ENCODE measurements at places on chromosomes 2 and 18.
A peak's percentile ranks its signal among the peaks of the same experiment; 100 is the strongest.

GRCh38 chr18:5972298-5972697 lies 77.0 kb upstream of the TMEM200C start:
- no peak for DNase-seq

DNA sequence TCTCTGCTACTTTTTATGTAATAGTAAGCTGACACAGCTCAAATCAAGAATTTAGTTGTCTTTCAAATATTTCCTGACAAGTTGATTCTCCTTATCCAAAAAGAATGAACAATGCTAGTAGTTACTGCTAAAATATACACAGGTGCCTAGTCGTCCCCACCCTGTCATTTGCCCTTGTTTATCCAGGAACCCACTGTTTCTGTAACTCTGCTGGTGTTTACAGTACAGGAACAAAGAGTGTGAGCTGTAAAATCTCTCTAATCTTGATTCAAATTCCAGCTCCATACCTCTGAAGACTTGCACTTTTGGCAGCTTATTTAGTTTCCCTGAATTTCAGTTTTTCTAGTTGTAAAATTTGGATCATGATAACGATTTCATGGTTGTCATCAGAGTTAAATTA lies 21.1 kb upstream of the SCYGR2 start:
- DNase-seq = no peak

DNA sequence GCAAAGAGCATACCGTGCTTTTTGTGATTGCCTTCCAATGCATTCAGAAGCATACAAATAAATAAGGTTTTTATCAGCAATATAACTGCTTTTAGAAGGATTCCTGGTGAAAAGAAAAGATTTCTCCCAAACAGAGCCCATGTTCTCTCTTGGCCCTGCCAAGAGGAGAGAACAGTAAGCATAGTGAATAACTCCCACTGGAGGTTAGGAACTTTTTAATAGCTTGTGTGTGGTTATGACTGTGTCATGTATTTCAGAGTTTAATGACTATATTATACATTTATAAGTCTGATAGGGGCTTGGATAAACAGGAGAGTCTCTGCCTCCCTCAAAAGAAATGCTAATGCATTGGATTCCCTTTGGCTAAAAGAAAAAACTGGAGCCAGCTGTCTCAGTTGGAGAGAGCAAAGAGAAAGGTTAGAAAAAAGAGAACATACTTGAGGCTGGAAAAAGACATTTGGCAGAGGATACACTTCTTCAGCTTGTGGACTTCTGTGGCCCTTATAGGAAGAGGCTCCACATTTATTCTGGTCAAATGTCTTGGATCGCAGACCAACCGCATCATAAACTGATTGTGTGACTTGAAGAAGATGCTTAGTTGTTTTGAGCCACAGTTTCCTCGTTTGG lies 63.0 kb upstream of the SPRED2 start:
- no peak for DNase-seq

- DNase-seq = no peak
Measured at GRCh38 chr2:118179445-118179844, 91.2 kb downstream of the INSIG2 start.

- no peak for DNase-seq
Measured at GRCh38 chr2:109724533-109725460, 69.3 kb upstream of the RGPD5 start.

GRCh38 chr2:203730883-203731282 lies 24.4 kb downstream of the CD28 start:
- no peak for DNase-seq

- DNase-seq = no peak
Measured at GRCh38 chr2:109454765-109455394, 158.9 kb downstream of the SEPTIN10 start.

GRCh38 chr2:234164493-234165413 lies 114.3 kb downstream of the SPP2 start:
- DNase-seq = no peak

DNA sequence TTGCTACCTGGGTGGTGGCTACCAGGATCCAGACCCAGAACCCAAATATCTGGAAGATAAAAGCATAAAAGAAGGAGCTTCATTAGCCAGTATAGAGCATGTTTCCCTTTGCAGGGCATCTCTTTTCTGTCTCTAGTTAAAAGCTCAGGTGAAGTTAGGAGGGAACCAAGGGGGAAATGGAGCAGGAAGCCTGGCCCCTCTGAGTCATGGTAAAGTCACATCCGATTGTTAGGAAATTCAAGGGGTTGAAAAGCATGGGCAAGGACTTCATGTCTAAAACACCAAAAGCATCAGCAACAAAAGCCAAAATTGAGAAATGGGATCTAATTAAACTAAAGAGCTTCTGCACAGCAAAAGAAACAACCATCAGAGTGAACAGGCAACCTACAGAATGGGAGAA lies 126.9 kb downstream of the RPIA start:
- DNase-seq = no peak

GRCh38 chr2:67895227-67895941 lies 167.4 kb downstream of the C1D start:
- DNase-seq = no peak

DNA sequence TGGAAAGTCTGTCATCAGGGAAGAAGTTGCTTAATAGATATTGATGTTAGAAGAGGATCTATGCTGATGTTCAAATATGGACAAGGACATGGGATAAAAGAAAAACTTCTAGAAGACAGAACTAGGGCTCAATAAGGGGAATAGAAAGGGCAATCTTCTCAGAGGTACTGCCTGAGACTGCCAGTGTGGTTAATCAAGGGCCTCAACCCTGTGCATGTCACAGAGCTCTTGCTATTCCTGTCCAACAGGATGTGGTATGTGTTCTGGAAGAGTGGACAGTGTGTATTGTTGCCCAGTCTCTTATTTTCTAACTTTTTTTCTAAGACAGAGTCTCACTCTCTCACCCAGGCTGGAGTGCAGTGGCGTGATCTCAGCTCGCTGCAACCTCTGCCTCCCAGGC lies 27.8 kb upstream of the RNF125 start:
- no peak for DNase-seq

GRCh38 chr2:74072565-74072964 lies 75.1 kb downstream of the BOLA3 start:
- DNase-seq = no peak

DNA sequence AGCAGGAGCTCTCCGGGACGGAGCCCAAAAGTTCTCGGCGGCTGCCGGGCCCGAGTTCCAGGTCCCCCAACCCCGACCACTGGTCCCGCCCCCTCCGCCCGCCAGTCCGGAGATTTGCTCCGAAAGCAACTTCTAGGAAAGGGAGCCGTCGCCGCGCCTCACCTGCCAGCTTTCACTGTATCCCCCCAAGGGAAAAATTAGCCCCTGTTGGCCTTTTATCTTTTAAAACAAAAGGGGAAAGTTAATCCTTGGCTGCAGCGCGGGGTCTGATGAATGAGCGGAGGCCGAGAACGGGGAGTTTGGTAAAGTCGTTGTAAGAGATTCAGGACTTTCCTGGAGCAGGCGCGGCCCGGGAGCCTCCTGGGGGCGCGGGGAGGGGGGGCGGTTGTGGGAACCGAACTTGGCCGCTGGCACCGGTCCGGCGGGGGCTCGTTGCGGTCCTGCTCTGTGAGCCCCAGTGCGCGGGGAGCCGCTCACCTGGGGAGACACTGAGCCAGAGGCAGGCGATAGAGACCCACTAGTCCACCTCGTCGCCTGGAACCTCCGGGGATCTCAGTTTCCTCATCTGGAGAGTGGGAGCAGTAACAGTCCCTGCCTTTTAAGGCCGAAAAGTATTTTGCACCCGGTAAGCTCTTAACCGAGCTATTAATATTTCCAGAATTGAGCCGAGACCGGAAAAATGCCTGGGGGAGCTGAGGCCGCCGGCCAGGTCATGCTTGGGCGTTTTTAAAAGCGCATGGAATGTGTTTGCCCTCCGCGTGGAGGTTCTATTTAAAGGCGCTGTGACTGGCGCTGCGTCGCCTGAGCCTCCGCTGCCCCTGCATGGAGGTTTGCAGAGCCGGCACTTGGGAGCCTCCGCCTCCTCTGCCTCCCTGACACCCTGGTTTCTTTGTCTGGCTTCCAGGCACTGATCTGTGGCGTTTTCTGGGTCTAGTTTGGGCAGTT lies 1.1 kb downstream of the EFHD1 start:
- no peak for DNase-seq

DNA sequence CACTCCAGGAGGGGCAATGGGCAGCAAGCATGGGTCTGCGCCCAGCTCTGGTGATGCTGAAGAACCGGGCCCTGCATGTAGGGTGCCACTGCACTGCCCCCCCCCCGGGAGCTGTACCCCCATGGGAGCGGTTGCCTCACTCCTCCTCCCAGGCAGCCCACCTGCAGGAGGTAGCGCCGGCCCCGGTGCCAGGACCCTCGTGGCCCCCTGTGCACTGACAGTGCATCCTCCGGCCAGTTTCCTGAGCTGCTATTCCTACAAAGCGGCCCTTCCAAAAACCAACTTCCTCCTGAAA lies 109.4 kb downstream of the ZNF516 start:
- no peak for DNase-seq

- no peak for DNase-seq
Measured at GRCh38 chr2:45224321-45224992, 215.2 kb upstream of the SIX2 start.

DNA sequence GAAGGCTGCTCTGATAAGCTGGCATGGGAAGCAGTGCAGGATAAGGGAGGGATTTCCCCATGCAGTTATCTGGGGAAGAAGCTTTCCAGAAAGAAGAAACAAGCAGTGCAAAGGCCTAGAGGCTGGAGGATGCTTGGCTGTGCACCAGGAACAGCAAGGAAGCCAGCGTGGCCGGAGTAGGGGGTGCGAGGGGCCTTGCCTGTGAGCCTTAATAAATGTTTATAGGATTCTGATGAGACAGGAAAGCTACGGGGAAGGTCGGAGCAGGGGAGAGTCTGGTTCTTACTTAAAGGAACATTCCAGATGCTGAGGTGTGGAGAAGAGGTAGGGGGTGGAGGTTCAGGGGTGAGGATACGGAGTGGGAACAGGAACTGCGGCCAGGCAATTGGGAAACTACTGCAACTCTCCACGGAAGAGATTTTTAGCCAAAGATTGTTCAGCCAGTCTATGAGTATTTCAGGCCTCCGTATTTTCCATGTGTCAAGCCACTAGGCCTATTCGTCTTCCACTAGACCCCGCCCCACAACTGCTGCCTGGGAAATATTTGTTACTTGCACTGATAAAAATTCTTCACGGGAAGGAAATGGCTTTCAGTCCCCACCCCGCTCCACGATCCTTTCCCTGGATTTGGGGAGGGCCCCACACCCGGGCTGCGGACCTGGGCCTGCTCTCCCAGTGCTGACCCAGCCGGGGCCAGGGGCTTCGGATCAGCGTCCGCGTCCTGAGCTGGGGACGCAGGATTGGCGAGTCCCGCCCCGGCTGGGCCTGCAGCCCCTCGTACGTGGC lies 516 bp downstream of the EIF2AK2 start:
- peak; percentile 29 for DNase-seq

DNA sequence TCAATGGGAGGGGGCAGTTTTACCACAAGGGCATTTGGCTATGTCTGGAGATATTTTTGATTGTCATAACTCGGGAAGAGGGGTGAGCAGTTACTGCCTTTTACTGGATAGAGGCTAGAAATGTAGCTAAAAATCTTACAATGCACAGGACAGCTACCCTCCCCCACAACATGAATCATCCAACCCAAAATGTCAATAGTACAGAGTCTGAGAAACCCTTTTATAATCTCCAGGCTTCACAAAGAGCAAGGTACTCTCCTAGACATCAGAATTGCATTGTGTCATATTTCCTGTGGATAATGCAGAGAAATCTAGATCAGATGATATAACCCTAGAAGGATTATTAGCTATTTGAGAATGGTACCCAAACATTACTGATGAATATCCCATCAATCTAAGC lies 277.1 kb upstream of the NRP2 start:
- DNase-seq = no peak

DNA sequence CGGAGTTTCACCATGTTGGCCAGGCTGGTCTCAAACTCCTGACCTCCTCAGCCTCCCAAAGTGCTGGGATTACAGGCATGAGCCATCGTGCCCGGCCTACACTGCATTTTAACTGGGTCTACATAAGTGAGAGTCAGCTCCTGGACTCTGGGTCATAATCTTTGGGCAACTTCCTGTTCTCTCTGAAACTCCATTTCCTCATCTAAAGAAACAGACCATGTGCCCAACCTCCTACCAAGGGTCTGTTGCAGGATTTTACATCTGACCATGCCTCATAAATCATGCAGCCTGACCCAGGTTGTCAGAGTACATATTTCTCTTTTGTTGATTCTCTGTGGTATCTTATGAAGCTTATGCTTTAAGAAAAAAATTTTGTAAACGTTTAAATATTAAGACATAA lies 280.4 kb downstream of the ALPK2 start:
- no peak for DNase-seq

- no peak for DNase-seq
Measured at GRCh38 chr2:7999683-8000476, 682.0 kb upstream of the ID2 start.

GRCh38 chr2:112661656-112662305 lies 16.0 kb downstream of the SLC20A1 start:
- no peak for DNase-seq

GRCh38 chr18:62289047-62289446 lies 36.1 kb upstream of the TNFRSF11A start:
- no peak for DNase-seq

GRCh38 chr2:29655391-29656086 lies 265.8 kb downstream of the ALK start:
- DNase-seq = no peak

DNA sequence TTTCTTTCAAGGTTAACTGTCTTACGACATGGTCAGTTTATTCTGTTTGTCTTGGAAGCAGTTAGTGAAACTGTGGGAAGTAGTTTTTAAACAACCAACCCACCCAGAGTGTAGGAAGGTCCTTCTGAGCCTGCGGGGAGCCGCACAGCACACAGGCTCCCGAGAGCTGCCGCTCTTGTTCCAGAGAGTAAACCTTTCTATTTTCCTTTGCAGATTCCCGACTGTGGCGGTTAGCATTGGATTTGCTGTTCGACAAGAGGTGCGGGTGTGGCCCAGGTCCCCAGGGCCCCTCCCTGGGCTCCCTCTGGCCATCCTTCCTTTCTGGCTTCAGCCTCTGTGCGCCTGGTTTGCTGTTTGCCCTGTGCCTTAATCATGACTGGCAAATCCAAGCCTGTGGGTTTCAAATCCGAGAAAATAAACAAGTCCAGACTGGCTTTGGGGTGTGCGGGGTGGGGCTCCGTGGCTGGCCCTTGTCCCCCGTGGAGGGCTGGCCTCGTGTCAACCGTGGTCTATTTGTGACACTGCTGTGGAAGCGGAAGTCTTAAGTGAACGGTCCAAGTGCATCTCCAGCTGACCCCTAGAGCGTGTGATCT lies 30.7 kb downstream of the IMPA2 start:
- DNase-seq = no peak

GRCh38 chr18:76412818-76413565 lies 82.0 kb downstream of the ZNF516 start:
- no peak for DNase-seq
